ENCODE measurements at places on chromosomes 6 and 20.

DNA sequence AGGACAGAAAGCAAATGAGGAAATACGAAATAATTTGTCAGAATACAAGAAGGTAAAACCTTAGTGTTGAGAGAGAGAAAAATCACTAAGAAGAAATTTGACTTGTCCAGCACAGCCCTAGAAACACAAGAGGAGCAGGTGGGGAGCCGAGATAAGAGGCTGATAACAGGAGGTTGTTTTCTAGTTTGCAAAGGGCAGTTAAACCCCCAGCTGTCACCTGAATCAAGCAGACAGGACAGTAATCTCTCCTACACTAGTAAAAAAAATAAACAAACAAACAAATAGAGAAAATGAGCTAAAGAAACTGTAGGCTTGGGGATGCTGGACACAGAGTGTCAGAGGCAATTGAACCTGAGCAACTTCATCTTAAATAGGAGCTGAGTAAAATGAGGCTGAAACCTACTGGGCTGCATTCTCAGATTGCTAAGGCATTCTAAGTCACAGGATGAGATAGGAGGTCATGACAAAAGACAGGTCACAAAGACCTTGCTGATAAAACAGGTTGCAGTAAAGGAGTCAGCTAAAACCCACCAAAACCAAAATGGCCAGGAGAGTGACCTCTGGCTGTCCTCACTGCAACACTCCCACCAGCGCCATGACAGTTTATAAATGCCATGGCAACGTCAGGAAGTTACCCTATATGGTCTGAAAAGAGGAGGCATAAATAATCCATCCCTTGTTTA is 40.4 kb downstream of the FAM184A start:
- DNase-seq, result no peak

DNA sequence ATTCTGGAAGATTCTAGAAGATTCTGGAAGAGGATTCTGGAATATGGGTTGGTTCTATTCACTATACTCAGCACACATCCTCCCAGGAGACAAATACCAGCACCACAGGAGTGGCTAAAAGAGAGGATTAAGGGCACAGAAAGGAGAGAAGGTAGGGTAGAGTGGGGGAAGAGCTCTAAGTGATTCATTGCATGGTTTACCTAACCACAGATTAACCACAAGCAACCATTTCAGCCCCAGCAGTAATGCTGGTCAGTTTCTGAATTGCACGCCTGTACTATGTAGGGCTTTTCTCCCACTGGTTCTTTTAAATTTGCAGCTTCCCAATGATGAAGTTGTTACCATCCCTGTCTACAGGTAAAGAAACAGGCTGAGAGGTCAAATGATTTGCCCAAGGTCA is 192.7 kb upstream of the PMEPA1 start:
- no peak for DNase-seq

- DNase-seq, result no peak
Observed at GRCh38 chr20:41645372-41645771, 27.2 kb upstream of the CHD6 start.

GRCh38 chr20:50717974-50718761 is 13.2 kb upstream of the PARD6B start:
- no peak for DNase-seq

- no peak for DNase-seq
Observed at GRCh38 chr20:59790346-59790745, 143.1 kb downstream of the SYCP2 start.

GRCh38 chr6:39849764-39850163 is 57.6 kb downstream of the DAAM2 start:
- no peak for DNase-seq

GRCh38 chr6:149357726-149358538 is 40.4 kb downstream of the TAB2 start:
- DNase-seq, result no peak

- no peak for DNase-seq
Observed at GRCh38 chr20:49283176-49283702, 5.4 kb upstream of the ZNFX1 start.

- no peak for DNase-seq
Observed at GRCh38 chr6:168145747-168146596, 67.0 kb upstream of the FRMD1 start.
